Stimulated activated CD8-positive, alpha-beta memory T cell treated with anti-CD3 and anti-CD28 coated beads, Interleukin-4, amount 100 ng/mL, for 1 hour (primary cell): ENCODE measurements at places on chromosomes 5 and 9.

DNA sequence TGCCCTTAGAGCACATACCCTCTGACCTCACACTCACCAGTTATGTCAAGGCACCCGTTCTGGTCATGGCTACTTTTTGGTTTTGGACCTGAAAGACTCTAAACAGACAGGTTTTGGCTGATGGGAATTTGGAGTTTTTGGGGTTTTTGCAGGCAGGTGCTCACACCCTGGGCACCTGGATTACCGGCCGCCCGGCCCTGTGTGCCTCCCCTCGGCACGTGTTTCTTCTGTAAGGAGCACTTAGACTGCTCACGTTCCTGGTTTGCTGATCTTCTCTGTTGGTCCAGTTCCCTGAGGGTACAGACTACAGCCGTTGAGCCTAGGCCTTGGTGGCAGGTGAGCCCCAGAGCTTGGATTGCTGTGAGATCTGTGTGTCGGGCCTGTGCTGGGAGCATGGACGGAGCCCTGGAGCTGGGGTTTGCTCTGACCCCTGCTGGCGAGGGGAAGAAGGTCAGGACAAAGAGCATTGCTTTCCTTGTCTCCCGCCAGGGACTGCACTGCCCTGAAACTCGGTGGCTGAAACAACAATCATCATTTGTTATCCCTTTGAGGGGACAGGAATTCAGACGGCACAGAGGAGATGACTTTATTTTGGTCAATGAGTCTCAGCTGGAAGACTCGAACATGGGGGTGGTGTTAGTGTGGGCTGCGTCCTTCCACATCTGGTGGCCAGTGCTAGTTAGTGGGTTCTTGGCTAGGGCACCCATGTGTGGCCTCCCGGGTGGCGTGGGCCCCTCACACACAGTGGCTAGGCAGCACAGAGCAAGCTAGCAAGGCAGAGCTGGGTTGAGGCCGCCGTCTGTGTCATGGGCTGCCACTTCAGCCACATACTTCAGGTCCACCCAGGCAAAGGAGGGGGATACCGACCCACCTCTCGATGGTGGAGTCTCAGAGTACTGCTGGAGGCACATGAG, 76.4 kb downstream of the EHMT1 start:
- no peak for DNase-seq

- DNase-seq: no peak
Measured at GRCh38 chr9:89814340-89815040, 209.7 kb downstream of the GADD45G start.

DNA sequence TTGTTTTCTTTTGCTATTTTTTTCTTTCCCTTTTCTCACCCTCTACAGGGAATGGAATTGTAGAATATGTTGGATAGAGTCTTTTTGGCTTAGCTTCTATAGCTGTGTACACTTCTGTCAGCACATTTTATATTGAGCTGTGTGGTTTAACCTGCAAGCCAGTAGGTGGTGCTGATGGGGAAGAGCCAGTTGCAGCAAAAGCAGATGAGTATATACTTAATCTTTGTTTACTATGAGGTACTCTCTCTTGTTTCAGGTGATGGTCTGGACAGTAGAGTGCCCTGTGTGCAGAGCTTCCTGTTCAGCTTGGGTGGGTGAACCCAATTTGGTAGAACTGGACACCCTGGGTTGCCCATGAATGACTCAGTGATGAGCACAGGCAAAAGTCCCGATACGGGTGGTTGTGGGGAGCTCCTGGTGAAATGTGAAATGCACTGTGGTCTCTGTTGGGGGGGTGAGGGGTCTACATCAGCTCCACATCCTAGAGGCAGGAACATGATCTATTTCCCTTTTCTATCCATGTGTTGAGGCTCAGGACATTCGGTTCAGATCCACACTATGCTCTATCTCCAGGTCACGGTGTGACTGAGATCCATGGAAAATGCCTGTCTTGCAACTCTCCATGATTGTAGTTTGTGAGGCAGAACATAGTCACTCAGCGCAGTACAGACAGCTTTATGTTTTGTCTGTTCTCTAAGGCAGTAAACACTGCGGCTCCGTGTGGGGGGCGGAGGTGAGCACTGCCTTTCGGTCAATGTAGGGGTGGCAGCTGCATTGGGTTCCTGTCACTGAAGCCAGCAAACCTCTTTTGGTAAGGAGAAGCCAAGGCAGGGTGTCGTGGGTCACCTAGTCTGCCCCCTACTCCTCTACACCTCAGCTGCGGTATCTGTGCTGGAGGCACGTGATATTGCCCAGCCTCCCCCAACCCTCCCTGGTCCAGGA, 353.2 kb downstream of the PRR16 start:
- DNase-seq: no peak

- DNase-seq: no peak
Measured at GRCh38 chr9:15553528-15553898, 670 bp downstream of the CCDC171 start.

- DNase-seq: no peak
Measured at GRCh38 chr9:8491563-8491962, 692.0 kb upstream of the DMAC1 start.

- DNase-seq: no peak
Measured at GRCh38 chr9:6068983-6069382, 53.6 kb upstream of the RANBP6 start.

DNA sequence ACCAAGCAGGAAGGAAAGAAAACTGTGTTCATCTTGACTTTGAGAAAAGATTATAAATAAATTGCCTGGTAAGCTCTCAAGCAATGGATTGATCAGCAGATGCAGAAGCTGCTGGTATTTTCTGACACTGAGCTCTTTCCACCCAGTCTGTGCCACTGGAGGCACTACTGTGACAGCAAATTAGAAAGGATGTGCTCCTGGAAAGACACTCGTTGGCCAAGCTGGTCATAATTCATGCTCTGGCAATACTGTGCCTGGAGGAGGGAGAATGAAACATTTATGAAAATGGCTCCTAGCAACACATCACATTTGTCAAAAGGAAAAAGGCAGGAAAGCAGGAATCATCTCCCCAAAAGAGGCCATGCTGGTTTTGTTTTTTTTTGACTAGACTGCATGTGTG, 84.2 kb downstream of the CAVIN4 start:
- no peak for DNase-seq

DNA sequence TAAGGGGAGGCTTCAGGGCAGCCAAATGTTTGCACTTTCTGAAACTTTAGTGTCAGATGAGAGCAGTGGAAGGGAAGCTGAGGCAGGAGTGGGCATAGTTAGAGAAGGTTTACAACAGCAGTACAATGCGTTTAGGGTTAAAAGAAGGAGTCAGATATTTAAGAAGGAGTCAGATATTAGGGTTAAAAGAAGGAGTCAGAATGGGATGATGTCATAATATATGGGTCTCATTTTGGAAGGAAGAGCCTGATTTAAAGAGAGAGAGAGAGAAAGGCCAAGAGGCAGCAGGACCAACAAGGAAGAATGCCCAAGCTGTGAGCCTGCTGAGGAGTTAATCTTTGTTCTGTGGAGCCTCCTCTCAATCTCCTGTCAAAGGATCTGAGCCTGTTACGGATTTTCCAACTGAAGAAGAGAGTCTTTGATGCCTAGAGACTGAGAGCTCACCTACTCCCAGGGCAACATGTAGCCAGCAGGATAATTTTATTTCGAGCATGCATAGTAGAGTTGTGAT, 9.5 kb downstream of the ISL1 start:
- no peak for DNase-seq

- no peak for DNase-seq
Measured at GRCh38 chr5:30804739-30805505, 388.6 kb upstream of the CDH6 start.

DNA sequence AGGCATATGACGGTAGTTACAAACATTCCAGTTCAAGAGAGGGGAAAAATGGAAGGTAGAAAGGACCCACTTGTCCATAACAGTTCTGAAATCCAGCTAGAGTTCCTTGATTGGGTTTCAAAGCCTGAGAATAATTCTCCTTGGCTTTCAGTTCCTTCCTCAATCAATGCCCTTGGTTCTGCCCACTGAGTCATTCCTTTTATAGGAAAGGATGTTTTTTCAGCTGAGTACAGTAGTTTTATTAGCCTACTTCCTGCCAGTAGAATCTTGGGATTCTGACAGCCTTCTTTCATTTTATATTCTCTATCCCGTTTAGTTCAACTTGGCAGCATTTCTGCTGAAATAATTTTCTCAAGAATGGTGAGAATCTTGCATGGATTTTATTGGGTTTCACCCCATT, 386.9 kb upstream of the SMC2 start:
- DNase-seq: no peak

GRCh38 chr9:136757328-136757727, 715 bp downstream of the LCN8 start:
- no peak for DNase-seq

GRCh38 chr5:80025069-80025468, 10.1 kb upstream of the THBS4 start:
- no peak for DNase-seq

- DNase-seq: no peak
Measured at GRCh38 chr5:34496260-34496691, 159.9 kb upstream of the RAI14 start.

GRCh38 chr5:133032852-133033742, 6.7 kb upstream of the ZCCHC10 start:
- no peak for DNase-seq

DNA sequence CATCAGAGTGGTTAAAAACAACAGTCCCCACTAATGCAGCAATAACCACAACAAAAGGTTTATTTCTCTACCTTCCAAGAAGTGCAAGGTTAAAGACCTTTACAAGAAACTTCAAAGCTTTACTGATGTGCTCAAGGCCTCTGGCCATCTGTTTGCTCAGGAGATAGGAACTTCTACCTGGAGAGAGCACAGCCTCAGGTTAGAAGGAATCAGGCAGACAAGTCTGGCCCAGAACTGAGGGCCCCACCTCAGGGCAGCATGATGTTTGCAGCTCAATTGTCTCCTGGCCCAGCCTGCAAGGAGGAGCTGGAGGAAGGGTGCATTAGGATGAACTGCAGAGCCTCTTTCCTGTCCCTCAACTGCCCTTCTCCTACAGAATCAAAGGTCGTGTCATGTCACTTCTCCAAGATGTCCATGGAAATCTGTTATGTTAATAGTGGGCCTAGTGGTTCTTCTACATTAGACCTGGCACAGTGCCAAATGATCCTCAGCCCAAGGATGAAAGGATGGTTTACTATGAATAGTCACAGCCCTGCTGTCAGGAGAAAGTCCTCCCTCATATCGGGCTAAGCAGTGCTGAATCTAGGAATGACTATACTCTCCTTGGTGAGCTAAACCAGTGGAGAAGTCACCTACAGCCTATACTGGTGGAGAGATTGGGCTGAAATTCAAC, 98.9 kb upstream of the NTRK2 start:
- no peak for DNase-seq

DNA sequence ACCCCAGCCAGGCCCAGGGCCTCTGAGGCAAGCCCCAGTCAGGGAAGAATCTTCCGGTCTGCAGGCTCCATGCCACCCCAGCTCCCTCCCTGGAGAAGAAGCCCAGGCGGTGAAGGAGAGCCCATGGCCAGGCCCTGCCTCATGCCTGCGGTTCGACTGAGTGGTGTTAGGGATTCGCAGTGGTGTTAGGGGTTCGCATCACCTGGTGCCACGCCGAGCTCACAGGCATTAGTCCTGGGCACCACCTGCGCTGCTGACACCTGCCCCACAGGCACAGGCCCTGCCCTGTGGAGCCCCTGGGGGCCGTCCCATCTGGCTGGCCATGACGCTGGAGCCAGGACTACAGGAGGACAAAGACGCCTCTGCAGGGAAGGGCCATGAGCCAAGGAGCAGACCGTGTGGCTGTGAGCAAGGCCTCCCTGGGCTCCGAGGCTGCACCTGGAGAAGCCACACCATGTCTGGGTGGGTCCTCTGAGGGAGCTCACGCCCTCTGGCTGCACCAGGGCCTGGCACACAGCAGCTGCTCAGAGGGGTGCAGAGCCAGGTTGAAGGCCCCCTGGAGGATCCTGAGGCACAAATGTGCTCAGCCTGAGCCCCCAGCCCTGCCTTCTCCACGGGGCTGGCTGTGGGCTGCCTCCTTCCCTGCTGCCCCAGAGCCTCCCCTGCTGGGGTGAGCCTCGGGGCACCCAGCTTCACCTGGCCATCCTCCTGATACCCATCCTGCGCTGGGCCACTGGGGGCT, 27.6 kb upstream of the RNF130 start:
- no peak for DNase-seq

- no peak for DNase-seq
Measured at GRCh38 chr5:30687461-30687860, 506.0 kb upstream of the CDH6 start.

DNA sequence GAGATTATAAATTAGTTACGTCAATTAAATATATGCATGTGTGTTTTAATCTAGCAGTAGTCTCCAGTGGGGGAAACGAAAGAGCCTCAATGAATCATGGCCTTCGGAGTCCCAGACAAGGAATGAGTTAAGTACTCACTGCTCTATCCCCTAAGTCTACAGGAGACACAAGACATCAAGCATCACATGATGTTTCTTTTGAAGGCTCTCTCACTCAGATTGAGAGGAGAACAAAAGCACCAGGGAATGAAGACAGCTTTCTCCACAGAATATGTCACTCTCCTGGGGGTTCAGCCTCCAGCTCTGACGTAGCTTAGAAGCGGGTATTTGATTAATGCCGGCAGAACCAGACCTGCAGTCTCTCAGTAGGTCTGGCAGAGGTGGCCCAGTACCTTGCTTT, 381.4 kb downstream of the ACTL7B start:
- DNase-seq: no peak

GRCh38 chr9:13769641-13770040, 490.1 kb upstream of the MPDZ start:
- no peak for DNase-seq

DNA sequence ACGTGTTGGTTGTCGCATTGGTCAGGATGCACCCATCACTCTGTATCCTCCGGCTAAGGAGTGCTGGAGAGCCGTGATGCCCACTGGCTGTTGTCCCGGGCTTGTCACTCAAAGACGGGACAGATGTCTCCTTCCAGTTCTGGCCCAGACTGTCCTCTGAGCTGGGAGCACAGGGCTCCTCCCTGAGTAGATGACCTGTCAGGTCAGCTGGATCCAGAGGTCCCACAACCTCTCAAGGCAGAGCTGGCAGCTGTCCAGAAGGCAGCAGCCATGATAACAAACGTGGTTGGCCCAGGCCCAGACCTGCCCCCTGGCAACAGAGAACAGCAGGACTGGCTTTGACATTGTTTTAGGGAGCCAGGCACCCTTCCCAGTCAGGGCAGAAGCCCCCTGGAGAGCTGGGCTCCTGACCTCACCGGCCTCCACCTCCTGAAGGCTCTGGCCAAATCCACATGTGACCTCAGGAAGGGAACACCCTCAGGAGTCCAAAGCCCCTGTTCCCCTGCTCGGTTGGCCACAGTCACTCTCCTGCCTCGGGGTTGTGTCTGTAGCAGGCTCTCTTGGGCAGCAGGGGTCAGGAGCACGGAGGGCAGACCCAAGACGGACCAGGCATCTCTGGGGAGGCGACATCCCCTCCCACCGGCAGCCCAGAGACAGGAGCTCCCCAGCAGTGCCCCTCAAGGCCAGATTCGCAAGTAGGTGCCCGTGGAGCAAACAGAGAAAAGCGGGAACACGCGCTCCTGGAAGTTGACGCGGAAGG, 10.3 kb downstream of the TRIM7 start:
- DNase-seq: no peak

GRCh38 chr9:78149702-78150291, 86.1 kb upstream of the CEP78 start:
- DNase-seq: no peak

- DNase-seq: peak; percentile 24
Measured at GRCh38 chr9:127862075-127863011, 7.9 kb upstream of the ENG start.

- DNase-seq: no peak
Measured at GRCh38 chr5:929596-929995, 36.9 kb downstream of the TRIP13 start.

GRCh38 chr5:152271420-152271819, 133.7 kb downstream of the NMUR2 start:
- no peak for DNase-seq
